ENCODE measurements at places on chromosomes 3 and 15.

- no peak for DNase-seq
Observed at GRCh38 chr3:157232141-157232540, 72.2 kb upstream of the CCNL1 start.

DNA sequence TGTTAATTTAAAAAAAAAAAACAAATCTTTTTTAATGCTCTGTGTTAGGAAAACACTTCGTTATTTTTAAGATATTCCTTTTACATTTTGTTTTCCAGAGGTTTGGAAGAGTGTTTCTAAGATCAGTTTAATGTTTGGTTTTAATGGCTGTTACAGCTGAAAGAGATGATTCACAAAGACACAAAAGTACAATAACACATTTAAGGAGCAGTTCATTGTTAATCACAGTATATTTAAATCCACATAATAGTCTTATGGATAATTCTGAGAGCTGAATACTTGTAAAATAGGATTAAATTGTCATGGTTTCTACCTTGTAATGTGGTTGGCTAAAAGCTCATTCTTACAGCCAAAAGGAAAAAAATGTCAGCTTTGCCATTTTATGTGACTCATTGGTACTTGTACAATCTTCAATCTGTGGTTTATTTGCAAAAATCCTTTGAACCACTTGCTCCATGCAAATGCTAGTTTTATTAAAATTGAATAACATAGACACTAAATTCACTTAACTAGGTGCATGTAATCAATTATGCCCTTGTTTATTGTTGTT lies 426.4 kb downstream of the NLGN1 start:
- DNase-seq = no peak

DNA sequence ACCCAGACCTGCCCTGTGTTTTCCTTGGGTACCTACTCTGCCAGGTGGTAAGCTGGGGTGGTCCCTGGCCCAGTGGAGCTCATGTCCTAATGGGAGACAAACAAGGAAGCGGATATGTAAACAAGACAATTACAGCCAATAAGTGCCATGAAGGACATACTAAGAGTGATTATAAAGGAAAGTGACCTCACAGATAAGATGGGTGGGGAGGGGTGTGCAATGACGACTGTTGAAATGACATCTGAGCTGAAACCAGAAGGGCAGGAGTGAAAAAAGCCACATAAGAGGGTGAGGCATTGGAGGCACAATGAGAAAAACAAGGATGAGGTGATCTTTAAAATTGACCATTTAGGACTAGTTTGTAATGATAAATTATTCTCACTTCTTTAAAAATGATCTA lies 336.2 kb upstream of the IL12A start:
- DNase-seq = no peak

DNA sequence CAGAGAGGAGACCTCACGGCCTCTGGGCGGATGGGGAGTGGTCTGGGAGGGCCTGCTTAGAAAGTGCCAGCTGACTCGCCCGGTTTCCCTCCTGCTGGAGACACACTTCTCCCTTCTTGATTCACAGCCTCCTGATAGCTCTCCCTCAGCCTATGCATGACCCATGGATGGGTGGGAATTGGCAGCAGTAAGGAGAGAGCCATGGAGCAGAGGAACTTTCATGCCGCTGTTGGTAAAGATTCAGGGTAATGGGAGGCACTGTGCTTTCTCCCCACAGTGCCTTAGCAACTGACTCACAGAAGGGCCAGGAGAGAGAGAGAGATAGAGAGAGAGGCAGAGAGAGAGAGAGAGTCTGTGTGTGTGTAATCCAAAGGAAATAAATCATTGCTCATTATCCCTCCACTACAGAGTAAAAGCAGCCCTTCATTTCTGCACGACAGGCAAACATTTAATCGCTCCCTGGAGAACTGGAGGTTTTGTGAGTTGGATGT lies 82.8 kb downstream of the SEMA5B start:
- DNase-seq = no peak

- DNase-seq = peak; percentile 28
Observed at GRCh38 chr3:72692990-72693389, 155.3 kb downstream of the SHQ1 start.

- DNase-seq = no peak
Observed at GRCh38 chr3:65483480-65483879, 555.2 kb downstream of the MAGI1 start.

DNA sequence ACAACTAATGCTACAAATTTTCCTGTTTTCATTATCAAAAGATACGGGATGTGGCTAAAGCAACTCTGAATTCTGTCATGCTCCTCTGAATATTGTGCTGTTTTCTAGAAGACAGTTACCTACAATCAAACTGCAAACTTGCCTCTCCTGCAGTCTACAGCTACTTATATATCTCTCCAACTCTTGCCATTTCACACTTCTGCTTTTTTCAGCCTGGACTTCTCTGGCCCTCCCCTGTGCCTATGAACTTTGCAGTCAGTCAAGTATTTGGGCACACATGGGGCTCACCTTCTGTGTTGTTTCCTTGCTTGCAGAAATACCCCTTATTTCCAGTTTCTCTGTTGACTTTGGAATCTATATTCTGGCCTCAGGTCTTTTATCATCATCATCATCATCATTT lies 575.6 kb downstream of the GRM7 start:
- DNase-seq = no peak

GRCh38 chr15:66860844-66861243 lies 158.8 kb downstream of the SMAD6 start:
- DNase-seq = no peak

DNA sequence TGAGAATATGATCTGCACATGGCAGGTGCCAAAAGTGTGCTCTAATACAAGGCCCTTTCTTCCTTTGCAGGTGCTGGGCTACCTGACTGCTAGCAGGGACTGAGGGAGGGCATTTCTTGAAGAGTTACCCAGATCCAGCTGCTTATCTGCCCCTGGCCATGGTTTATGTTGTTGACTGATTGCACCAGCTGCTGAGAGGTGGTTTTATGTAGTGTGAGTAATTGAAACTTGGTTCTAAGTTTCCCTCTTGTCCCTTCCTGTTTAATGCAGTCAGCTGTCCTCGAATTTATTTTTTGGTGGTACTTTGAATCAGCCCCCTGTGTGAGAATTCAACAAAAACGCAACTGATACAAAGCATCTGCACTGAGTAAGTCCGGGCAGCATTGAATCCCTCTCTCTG lies 288.3 kb upstream of the C2CD4B start:
- peak; percentile 39 for DNase-seq

DNA sequence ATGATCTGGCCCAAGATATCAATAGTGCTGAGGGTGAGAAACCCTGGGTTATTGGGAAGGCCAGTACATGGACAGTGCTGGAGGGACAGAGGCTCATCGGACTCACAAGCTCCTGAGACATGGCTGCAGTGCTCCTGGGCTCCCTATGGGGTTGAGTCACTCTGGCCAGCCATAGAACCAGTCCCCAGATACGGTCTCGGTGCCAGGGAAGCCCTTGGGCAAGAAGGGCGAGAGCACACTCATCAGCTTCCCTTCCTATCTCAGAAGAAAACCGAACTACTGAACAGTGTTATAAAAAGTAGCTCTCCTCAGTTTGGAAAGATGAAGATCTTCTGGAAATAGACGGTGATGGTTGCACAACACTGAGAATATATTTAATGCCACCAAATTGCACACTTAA lies 34.4 kb downstream of the POC1A start:
- no peak for DNase-seq

- no peak for DNase-seq
Observed at GRCh38 chr3:31039145-31039544, 144.7 kb upstream of the GADL1 start.

- no peak for DNase-seq
Observed at GRCh38 chr3:2544718-2545117, 446.1 kb downstream of the CNTN4 start.

- DNase-seq = peak; percentile 49
Observed at GRCh38 chr3:8982509-8982908, 19.2 kb upstream of the RAD18 start.

GRCh38 chr3:172601066-172601832 lies 78.0 kb upstream of the TNFSF10 start:
- DNase-seq = no peak

DNA sequence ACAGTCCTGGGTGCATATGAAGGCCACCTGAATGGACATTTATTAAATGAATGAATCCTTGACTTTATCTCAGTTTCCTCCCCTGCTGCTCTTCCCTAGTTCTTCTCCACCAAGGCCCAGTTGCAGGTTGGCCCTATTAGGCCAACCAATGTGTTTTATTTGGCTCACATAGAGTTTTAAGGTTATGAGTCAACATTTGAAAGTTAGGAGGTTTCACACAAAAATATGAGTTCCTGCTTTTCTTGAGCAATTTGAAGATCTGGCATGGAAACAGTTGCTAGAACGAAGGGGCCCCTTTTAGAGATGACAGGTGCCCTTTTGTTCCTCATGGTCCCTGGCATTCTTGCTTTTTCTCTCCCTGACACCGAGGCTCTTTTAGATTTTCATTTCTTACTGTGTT lies 83.0 kb upstream of the PDZRN3 start:
- no peak for DNase-seq

DNA sequence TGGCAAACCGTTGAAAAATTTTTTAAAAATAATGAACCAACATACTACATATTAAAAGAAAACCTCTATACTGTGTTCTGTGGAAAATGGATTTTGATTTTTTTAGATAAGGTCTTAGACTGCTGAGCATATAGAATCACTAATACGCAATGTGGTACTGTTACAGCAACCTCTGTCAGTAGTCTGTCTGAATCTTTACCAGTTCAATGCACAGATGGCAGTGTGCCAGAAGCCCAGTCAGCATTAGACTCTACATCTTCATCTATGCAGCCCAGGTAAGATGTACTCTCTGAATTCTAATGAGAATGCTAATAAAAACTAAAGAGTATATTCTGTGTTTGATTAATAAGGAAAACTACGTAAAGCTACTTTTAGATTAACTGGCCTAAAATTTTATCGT lies 31.3 kb upstream of the FAH start:
- no peak for DNase-seq

GRCh38 chr3:194269610-194270145 lies 81.5 kb downstream of the CPN2 start:
- no peak for DNase-seq

GRCh38 chr3:119494597-119494996 lies 3.8 kb upstream of the TIMMDC1 start:
- DNase-seq = no peak

DNA sequence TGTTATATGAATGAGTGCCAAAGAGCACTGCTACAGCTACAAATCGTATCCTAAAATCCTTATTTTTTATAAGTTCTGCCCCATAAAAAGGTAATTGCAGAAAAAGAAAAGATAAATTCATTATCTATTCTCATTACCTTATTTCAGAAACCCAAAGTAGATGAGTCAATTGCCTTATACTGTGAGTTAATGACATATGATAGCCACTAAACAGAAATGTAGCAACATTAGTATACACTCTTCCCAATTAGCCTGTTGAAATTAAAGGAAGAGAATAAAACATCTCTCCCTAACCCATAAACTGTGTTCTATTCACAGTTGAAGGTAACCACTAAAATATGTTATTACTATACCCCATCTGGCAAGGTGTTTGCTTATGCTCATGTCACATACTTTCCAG lies 11.0 kb downstream of the TBL1XR1 start:
- DNase-seq = no peak

- DNase-seq = no peak
Observed at GRCh38 chr15:53918180-53919079, 59.8 kb upstream of the UNC13C start.

GRCh38 chr3:108590460-108590859 lies 938 bp downstream of the DZIP3 start:
- DNase-seq = no peak

GRCh38 chr3:187295316-187296034 lies 3.9 kb upstream of the MASP1 start:
- DNase-seq = peak; percentile 20

DNA sequence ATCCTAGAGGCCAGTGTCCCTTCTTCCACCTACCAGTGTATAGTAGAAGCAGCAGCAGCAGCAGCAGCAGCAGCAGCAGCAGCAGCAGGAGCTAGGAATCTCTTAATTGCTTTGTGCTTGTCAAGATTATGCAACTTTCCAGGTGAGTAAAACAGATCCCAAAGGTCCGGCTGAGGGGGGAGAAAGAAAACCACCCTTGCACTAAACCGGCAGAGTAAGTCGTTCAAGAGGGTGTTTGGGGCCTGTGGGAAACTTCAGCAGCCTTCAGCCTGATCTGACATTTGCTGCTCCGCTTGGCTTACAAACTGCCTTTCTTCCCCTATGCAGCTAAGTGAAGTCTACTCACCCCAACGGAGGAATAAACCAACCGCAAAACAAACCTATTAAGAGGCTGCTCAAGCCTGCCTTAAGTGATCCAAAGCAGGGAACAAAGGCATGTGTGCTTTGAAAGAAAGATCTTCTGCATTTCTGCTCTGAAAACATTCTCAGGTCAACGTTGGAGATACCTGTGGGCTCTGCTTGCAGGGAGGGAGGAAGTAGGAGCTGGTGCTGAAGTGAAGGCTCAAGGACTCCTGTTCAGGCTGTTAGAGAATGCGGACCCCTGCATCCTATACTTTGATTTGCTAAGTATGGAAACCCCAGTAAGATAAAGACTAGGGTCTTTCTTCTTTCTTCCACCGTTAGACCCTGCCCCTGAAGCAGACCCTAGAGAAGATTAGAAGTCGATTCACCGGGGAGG lies 35.7 kb upstream of the DLG1 start:
- DNase-seq = no peak

GRCh38 chr3:123632161-123632655 lies 47.4 kb upstream of the HACD2 start:
- DNase-seq = no peak

GRCh38 chr3:50192689-50193141 lies 1.3 kb downstream of the GNAT1 start:
- peak; percentile 70 for DNase-seq

GRCh38 chr3:13047296-13048165 lies 25.7 kb downstream of the IQSEC1 start:
- peak; percentile 14 for DNase-seq

- DNase-seq = no peak
Observed at GRCh38 chr3:69568458-69568857, 170.8 kb upstream of the MITF start.

DNA sequence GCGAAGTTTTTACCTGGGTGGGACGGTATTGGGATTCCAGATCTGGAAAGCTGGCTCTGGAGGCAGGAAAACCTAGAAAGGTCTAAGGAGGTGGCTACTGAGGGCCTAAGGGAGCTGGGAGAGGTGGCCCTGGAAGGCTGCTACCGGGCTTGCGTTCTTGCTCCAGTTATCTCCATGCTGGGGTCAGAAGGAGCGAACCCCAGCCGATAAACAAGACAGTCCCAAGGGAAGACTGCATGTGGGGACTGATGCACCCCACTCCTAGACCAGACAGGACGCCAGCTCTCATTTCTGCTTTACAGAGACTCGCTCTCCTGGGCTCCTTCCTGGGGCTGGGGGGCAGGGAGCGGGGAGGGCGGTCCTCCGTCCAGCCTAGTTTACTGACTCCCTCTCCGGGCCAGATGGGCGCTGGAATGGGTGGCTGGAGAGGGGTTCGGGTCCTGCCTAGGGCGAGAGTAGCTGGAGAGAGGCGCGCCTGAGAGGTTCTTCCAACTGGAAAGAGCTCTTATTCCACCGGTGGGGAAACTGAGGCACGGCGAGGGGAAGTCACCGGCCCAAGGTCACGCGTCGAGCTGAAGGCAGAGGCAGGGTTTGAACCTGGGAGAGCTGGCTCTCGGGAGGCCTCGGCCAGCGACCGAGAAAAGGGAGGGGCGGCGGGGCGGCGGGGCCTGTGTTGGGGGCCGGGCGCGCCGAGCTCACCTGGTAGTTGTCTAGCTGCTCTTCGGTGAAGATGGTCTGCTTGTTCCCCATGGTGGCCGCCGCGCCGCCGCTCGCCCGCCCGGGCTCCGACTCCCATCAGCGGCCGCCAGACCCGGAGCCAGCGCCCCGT lies 565 bp downstream of the CIB2 start:
- no peak for DNase-seq
